ENCODE measurements at places on chromosomes 6 and 20. TPM values are rescaled to one million over a fixed set of nuclear protein-coding genes. Genes with fewer than 3 reads are reported as not detected.
A peak's percentile ranks its signal among the peaks of the same experiment; 100 is the strongest.

GRCh38 chr20:36741072-36741471 lies 4.8 kb downstream of the NDRG3 start:
- DNase-seq: no peak

GRCh38 chr20:54291339-54292010 lies 83.6 kb downstream of the PFDN4 start:
- DNase-seq: no peak

DNA sequence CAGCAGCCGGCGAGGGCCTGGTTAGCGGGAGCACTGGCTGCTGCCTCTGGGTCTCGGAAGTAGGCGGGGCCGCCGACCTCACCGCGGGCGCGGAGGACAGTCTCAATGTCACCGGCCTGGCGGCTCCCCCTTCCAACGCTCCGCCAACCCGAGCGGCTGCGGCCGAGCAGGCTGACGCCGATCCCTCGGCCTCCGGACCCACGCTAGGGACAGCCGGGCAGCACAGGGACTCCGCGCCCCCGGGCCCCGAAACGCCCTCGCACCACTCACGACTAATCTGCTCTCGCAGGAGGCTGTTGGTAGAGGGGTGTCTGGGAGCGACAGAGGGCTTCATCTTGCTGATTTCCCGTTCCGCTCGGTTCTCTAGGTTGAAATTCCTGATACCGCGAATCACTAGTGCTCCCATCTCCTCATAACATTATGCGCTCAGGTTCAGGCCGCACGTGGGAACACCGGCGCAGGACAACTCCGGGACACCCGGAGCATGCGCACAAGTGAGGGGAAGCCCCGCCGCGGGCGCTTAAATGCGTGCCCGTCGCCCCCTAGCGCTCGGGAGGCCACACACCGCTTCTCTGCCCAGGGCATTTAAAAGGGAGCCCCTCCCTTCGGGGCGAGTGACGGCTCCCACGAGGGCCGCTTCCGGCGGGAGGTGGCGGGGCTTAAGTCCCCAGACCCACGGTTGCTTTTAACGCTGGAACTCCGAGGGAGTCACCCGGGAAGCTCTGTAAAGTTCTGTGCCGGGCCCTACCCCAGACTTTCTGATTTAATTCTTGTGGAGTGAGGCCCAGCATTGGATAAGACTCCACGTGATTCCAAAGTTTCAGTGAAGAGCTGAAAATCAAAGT lies at the start of gene NDUFAF4:
NDUFAF4 (minus strand) TSS at position 496 of the 845 bp plus-strand sequence; CDS start at position 406, 90 bp downstream.
- DNase-seq: peak; percentile 93

ME1 gene
- 15.0 TPM for total RNA-seq

CSNK2A1 gene
- 183 TPM for total RNA-seq

CST9 gene
- not detected for total RNA-seq

TRIM10 gene
- not detected for total RNA-seq

GRCh38 chr6:15086348-15087158 lies 159.3 kb upstream of the JARID2 start:
- no peak for DNase-seq

SEL1L2 gene
- total RNA-seq: not detected

DNA sequence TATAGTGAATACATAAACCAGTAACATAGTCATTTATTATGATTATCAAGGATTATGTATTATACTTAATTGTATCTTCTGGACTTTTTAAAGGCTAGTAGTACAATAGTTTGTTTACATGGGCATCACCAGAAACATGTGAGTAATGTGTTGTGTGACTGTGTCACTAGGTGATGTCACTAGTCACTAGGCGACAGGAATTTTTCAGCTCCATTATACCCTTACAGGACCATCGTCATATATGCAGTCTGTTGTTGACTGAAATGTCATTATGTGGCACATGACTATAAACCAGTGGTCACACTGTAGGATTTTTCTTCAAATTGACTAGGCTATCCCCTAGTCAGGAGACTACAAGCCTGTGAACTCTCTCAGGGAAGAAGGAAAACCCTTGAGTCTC lies 86.5 kb upstream of the CENPW start:
- no peak for DNase-seq

GRCh38 chr6:26249957-26250697 lies 114.9 kb upstream of the BTN3A2 start:
- no peak for DNase-seq

KPNA5 gene
- 3.6 TPM for total RNA-seq

DNA sequence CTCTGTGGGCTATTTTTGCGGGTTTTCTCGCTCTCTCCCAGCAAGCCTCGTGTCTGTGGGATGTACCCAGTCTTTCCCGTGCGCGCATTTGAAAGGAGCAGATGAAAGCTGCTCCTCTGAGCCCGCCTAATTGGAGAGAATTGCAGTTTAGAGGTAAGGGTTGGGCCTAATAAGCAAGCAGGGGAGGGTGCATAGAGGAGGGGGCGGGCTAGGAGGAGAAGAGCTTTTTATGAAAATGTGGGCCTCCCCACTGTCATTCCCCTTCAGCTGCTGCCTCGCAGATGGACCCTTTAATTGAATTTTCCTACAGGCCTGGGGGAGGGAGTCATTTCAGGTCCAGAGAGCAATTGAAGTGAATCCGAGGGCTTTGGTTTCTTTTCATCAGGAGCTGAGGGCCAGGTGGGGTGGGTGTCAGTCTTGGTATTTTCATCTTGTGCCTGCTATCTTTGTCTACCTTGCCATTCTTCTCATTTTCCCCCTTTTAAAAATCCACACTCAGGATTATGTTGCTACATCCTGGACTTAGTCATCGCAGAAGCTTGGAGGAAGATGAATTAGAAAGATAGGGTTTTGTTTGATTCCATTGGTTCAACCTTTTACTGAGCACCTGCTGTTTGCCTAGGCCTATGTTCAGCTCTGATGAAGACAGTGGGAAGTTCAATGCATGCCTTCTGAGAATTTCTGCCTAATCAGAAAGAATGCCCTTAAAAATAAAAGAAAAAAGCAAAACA lies 423.4 kb downstream of the CD83 start:
- no peak for DNase-seq

GRCh38 chr6:135438907-135439535 lies 58.5 kb downstream of the AHI1 start:
- no peak for DNase-seq

DNA sequence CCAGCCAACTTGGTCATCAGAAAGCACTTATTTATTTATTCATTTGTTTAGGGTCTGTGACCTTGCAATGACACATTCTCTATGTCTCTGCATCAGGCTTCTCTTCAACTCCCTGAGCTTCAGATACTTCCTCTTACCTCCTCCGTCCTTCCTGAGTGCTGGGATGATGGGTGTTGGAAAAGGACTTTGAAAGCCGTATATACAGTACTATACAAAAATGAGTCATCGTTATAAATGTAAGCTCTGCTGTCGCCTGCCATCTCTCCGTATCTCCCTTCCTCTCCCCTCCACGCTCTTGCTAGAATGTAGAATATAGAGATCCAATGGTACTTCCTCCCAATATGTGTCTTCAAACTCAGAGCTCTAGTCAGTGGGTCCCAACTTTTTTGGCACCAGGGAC lies 91.9 kb upstream of the SALL4 start:
- no peak for DNase-seq

DNA sequence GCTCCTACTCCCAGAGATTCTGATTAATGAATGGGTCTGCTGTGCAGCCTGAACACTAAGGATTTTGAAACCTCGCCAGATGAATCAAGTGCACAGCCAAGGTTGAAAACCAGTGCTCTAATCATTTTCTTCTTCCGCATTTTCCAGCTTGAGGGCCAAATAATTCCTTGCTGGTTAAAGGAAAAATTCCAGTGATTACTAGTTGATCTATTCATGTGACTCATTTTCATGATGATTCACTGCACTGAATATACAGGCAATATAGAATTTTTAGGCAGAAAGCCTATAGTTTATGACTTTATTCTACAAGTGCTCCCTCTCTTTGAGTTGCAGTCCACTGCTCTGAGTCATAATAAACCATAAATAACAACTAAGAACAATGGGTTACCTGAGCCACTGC lies 80.6 kb upstream of the PROKR2 start:
- DNase-seq: no peak

TPX2 gene
- 143 TPM for total RNA-seq

- DNase-seq: no peak
Observed at GRCh38 chr6:44453146-44453545, 65.6 kb downstream of the CDC5L start.

DNA sequence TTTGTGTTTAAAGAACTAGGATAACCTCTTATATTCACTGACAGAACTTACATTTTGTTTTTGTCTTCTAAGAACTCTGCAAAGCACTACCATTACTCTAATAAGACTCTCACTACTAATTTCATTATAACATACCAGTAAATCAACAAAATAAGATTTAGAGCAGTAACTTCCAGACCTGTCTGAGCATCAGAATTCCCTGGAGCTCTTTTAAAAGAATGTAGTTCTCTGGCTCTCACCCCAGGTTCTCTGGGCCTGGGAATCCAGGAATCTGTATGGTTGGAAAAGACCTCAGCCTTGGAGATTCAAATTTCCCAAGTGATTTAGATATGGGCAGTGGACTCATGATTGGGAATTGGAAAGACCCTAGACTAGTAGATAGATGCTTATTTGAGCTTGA lies 89.4 kb downstream of the JAG1 start:
- no peak for DNase-seq

- DNase-seq: no peak
Observed at GRCh38 chr6:96621983-96622382, 59.1 kb downstream of the FHL5 start.

DNA sequence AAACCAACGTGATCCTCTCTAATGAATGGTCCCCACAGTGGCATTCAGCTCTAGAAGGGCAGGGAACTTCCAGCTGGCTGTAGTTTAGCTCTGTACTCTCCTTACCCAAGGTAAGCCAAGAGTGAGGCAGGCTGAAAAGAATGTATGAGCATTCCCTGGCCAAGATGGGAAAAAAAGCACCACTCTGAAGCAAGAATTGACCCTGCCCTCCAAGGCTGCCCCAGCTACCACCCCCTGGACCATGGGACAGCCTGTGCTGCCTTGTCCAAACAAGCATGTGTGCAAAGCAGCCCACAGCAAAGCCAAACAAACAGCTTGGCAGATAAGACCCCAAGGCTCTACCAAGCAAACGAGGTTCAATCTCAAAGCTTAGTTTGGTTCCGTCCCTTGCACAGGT lies 73.9 kb downstream of the GFOD1 start:
- no peak for DNase-seq

ZNF337 gene
- total RNA-seq: 12.2 TPM

DNA sequence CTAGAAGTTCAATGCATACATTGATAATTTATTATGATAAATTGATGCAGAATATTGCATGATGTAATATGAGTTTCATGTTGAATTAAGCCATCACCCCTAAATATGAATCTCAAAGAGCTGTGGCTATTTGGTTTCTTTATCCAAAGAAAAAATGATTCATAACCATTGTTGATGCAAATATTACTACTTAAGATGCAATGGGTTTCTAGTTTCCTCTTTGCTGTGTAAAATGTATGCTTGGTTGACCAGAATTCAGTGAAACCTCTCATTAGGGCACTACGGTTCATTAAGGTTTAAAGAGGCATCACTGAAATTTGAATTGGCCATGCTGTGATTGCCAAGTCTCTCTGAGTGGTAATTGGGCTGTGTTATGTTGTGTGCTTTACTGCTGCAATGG lies 492.5 kb upstream of the FLRT3 start:
- DNase-seq: no peak

GRCh38 chr20:56955680-56956079 lies 310.8 kb downstream of the BMP7 start:
- no peak for DNase-seq

GRCh38 chr6:5763407-5763806 lies 243.3 kb downstream of the NRN1 start:
- no peak for DNase-seq

IP6K3 gene
- total RNA-seq: 0.07 TPM

DNA sequence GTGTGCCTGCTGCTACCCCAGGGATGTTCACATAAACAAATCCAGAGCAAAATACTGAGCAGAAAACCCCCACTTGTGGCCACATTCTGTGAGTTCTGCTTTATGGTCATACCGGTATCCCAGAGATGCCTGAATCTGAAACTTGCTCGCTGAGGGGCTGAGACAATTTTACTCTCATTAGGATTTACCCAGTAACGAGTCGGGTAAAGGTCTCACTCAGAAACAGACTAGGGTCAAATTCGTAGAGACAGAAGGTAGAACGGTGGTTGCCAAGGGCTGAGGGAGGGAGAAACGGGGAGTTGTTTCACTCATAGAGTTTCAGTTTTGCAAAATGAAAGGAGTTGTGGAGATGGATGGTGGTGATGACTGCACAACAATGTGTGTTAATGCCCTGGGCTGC lies 45.4 kb upstream of the NKX2-2 start:
- DNase-seq: no peak

DNA sequence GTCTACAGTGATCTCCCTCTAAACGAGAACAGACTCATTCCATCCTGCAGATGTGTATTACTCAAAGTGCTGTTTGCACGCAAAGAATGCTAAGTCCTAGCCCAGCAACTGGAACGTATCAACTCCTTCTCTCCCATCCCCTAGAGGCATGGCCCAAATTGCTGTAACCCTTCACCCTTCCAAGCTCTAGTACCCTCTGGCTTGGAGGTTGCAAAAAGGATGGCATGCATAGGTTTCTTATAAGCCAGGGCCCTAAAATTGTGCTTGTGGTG lies 71.5 kb upstream of the TGM3 start:
- no peak for DNase-seq

C6orf52 gene
- not detected for total RNA-seq

DNA sequence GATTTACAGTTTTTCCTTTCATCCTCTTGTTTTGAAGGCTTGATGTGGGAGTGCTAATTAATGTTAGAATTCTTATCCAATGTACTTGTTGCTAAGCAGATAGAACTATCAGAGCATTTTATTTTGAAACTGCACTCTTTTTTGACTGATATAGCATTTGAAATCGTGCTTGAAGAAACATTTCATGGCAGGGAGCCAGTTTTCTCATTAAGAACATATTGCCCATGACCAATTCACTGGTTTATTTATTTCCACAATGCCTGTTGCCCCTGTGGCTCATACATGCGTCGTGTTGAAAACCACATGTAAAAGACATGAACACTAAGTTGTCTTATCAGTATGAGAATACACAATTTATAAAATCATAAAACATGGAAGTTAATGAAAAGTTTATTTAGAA lies 479.7 kb upstream of the FLRT3 start:
- DNase-seq: no peak

DNA sequence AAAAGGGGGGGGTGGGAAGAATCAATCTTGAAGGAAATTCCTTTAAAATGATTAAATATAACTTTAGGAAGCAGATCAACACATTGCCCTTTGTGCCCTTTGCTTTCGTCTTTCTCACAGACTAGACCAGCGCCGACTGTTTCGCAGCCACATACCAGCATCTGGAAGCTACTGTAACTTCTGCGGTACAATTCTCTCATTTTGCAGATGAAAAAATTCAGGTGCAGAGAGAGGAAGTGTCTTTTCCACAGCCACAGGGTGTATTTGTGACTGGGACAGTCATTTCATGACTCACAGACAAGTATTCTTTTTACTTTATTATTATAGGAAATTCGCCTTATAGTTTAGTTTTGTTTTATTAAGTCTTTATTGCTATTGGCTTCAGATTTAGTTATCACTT lies 84.2 kb downstream of the UST start:
- no peak for DNase-seq

- no peak for DNase-seq
Observed at GRCh38 chr6:82861121-82861520, 204.5 kb downstream of the UBE3D start.

- peak; percentile 55 for DNase-seq
Observed at GRCh38 chr20:2005831-2006426, 12.1 kb upstream of the PDYN start.

KCNQ5 gene
- 0.27 TPM for total RNA-seq

RCAN2 gene
- 1.8 TPM for total RNA-seq

SEC23B gene
- 71.7 TPM for total RNA-seq

PDE7B gene
- 0.14 TPM for total RNA-seq

BPI gene
- not detected for total RNA-seq

TGM3 gene
- not detected for total RNA-seq

SNAP91 gene
- not detected for total RNA-seq

- DNase-seq: no peak
Observed at GRCh38 chr6:112024464-112024863, 29.4 kb upstream of the CCN6 start.

Measured in Caki2 (cell line).